Left renal cortex interstitium (tissue), 4 donors: ENCODE measurements at places on chromosomes 1 and 21.

- DNase-seq = no peak
Observed at GRCh38 chr1:224472806-224473205, 38.2 kb upstream of the WDR26 start.

GRCh38 chr1:42392255-42392654, 11.7 kb downstream of the RIMKLA start:
- no peak for DNase-seq

DNA sequence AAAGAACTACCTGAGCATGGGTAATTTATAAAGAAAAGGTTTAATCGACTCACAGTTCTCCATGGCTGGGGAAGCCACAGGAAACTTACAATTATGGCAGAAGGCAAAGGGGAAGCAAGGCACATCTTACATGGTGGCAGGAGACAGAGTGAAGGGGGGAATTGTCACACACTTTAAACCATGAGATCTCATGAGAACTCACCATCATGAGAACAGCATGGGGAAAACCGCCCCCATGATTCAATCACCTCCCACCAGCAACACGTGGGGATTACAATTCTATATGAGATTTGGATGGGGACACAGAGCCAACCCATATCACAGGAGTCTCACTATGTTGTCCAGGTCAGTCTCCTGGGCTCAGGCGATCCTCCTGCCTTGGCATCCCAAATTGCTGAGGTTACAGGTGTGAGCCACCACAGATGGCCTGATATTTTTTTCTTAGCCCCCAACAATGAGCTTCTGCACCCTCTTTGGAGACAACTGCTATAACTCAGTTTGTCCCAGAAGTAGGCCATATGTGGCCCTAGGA, 22.5 kb upstream of the MORC3 start:
- DNase-seq = no peak

- DNase-seq = no peak
Observed at GRCh38 chr1:28591708-28592320, at the start of gene RAB42. TSS of gene RAB42 (plus strand) at chr1:28592265. CDS start at chr1:28592512, 247 bp downstream.

DNA sequence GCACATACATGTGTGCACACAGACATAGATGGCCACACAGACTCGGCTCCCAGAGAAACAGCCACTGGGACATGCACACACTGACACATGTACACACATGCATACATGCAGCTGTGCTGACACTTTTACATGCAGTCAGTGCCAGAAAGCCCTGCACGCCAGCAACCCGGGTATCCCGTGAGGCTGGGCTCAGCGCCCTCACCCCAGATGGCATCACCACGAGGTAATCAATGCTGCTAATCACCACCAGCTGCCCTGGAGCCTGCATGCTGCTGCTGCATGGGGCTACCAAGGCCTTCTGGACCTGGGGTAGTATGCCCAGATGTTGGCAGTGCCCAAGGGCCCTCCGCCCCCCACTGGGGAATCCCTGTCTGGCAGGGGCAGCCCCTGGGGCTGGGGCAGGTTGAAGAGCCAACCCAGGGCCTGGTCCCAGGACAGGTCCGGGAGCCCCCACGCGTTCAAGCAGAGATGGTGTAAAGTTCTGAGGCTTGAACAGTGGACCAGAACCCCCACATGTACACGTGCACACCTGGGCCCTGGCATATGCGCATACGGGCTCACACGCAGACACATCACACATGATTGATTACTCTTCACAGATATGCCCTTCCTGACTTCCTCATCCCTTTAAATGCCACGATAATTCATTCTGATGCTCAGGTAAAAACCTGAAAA, 2.7 kb upstream of the COL16A1 start:
- no peak for DNase-seq

GRCh38 chr1:67717876-67718275, 32.9 kb downstream of the GADD45A start:
- no peak for DNase-seq

GRCh38 chr1:150661156-150661555, 31.7 kb upstream of the ENSA start:
- no peak for DNase-seq

GRCh38 chr1:55146781-55147180, 68.4 kb downstream of the USP24 start:
- DNase-seq = no peak

- DNase-seq = no peak
Observed at GRCh38 chr1:1290238-1290731, 10.0 kb downstream of the SCNN1D start.

GRCh38 chr1:233331676-233332519, 4.4 kb downstream of the MAP3K21 start:
- DNase-seq = no peak

- no peak for DNase-seq
Observed at GRCh38 chr21:37767984-37768383, 148.3 kb downstream of the KCNJ6 start.

GRCh38 chr1:164562511-164562910, 3.5 kb downstream of the PBX1 start:
- no peak for DNase-seq

DNA sequence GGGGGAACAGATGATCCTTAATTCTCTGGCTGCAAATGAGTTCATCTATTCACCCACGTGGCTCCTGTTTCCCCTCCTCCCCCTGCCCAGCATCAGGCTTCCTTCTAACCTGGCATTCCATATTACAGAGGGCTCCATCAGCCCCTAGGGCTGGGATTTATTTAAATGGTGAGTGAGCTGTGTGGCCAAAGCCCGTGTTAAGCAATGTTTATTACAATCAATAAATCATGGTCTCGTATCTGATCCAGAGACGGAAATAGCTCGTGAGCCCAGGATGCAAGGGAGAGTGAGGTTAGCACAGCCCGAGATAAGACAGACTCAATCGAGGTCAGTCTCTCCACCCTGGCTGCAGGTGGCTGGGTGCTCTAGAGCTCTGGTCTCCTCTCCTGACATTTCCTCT, 43.1 kb upstream of the IGSF21 start:
- no peak for DNase-seq

- DNase-seq = no peak
Observed at GRCh38 chr1:208179263-208179816, 64.8 kb downstream of the PLXNA2 start.

DNA sequence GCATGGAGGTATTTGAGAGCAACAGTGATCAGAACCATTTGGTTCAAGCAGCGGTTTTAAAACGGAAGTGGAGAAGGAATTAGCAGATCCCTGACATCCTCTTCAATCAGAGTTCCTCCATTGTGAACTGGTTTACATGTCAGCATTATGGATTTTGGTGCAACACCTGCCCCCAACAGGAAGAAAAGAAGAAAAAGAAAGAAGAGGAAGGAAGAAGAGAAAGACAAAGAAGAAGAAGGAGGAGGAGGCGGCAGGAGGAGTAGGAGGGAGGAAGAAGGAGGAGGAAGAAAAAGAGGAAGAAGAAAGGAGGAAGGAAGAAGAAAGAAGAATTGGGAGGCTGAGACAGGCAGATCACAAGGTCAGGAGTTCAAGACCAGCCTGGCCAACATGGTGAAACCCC, 17.4 kb downstream of the NDUFS5 start:
- DNase-seq = no peak

DNA sequence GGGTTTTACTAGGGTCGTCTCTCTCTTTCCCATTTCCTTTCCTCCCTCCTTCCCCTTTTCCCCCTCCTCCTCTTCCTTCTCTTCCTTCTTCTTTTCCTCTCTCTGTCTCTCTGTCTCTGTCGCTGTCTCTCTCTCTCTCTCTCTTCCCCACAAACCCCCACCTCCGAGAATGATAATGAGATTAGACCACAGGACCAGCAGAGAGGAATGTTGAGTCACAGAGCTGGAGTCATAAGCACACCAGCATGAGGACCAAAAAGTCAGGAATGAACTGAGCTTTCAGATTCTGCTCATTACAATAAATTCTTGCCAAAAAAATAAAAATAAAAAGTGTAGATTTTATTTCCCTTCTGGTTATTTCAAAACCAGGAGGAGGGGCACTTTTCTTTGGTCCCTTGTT, 377.4 kb downstream of the LTN1 start:
- DNase-seq = no peak

DNA sequence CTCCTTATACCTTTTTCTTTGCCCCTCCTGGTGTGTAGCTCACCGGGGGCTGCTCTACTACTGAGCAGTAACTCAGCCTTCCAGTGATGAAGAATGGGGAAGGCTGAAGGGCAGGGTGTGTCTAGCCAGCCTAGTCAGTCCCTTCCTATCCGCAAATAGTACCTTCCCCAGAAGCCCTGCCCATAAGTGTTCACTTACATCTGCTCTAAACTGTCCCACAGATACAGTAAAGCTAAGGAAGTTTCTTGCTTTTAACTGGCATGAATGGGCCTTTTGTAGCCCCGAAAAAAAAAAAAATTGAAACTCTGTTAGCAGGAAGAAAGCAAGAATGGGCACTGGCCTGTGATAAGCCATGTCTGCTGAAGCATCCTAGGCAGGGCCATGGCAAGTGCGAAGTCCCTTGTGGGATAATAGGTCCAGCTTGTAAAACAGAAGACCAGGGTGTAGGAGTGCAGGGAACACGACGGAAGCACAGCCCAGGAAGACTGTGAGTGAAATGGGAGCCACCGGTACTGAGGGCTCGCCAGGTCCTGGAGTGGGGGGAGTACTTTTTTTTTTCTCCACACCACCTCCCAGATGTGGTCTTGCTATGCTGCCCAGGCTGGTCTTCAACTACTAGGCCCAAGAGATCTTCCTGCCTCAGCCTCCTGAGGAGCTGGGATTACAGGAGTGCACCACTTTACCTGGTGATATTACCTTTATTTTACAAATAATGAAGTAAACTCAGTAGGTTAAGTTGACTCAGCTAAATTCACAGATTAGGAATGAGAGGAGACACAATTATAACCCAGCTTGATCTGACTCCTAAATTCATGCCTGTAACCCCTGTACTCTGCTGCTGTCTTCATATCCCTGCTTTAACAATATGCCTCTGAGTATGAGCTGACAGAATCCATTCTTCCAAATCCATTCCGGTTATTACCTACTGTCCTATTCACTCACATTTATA, 347.5 kb downstream of the SMYD3 start:
- no peak for DNase-seq

GRCh38 chr1:72166426-72166825, 115.9 kb downstream of the NEGR1 start:
- DNase-seq = no peak

DNA sequence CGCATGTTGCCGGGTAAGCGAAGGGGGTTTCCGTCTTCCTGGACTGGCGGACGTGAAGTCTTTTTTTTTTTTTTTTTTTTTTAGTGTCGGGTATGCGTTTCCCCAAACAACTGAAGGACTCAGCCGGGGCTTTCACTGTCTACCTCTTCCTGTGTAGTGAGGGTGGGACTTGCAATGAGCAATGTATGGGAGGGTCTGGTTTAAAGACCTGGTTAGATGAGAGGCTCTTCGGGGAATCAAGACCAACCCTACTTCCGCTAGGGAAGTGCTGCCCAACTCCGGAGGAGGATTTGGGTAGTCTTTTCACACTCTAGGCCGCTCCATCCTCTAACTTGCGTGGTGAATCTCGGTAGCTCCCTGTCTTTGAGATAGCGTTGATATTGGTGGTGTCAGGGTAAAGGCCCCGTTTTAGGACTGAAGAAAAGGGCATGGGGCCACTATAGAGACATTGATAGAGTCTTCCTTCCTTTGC, 754 bp downstream of the PRRC2C start:
- DNase-seq = no peak

DNA sequence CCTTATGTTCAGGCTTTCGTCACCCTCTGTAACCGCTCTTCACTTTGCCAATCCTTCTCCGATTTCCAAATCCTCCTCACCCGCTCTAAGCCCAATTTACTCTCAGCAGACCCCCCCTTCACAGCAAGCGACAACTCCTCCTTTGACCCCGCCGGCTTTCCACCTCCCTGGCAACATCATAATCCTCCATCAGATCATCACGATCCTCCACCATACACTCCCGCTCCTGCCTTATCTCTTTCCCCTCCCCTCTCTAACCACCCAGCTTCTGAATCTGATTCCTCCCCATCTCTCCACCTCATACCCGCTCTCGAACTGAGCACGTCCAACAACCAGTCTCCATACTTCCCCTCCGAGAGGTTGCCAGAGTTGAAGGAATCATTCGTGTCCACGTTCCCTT, 7.5 kb upstream of the EVA1B start:
- DNase-seq = no peak

- no peak for DNase-seq
Observed at GRCh38 chr1:228098323-228098931, 4.7 kb downstream of the C1orf35 start.

GRCh38 chr1:203036135-203036534, 9.8 kb downstream of the PPFIA4 start:
- DNase-seq = no peak

DNA sequence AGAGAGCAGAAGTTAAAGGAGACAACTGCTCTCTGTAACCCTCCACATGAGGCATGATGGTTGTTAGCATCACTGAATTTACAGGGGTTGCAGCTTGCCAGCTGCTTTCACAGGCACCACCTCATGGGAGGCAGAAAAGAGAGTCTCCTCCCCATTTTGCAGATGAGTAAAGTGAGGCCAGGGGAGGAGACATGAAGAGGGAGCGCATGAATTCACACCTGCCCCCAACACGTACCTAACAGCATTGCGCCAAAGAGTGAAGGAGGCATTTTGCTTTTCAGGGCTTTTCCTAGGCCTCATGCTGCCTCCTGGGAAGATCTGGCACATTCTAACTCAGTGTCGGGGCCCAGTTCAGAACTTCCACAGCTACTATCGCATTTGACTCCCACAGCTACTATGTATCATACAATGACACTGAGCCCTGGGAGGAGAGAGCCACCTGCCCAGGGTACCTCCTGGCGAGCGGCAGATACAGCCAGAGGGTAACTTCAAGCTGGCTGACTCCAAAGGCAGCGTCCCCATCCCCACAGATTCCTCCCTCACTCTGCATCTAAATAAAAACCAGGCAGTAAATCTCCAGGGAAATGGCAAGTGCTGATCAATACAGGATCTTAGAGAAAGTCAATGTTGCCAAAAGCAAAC, 34.0 kb downstream of the GLIS1 start:
- no peak for DNase-seq

DNA sequence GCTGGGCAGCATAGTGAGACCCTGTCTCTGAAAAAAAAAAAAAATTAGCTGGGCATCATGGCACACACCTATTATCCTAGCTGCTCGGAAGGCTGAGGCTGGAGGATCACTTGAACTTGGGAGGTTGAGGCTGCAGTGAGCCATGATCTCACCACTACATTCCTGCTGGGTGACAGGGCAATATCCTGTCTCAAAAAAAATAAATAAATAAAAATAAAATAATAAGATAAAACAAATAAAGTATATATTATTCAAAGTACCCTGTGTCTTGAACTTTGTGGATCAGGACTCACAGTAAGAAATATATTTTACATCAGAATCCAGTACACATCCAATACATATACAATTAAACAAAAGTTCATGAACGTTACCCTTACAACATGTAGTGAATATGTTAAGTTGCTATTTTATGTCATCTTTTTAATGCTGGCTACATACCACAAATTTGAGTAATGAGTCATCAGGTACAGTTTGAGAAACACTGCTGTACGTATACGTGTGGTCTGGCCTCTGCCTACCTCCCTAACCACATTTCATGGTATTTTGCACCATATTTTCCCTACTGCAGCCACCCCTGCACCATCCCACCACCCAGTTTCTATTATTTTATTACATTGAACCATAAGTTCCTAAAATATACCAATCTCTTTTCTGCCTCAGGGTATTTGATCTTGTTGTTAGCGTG, 4.4 kb downstream of the NME7 start:
- DNase-seq = no peak
